SJCRH30 (cell line): ENCODE measurements at places on chromosomes 3 and 15. TPM values are rescaled to one million over a fixed set of nuclear protein-coding genes. Genes with fewer than 3 reads are reported as not detected.
A peak's percentile ranks its signal among the peaks of the same experiment; 100 is the strongest.

STAC gene
- not detected in 2 replicates for total RNA-seq

NRG4 gene
- total RNA-seq, result 1.0 and 1.4 TPM in 2 replicates

NR2E3 gene
- 4.5 and 8.8 TPM in 2 replicates for total RNA-seq

SAMD7 gene
- total RNA-seq, result not detected in 2 replicates

RBMS3 gene
- total RNA-seq, result 8.1 and 9.5 TPM in 2 replicates

SH2D7 gene
- total RNA-seq, result 0.08 and 0.36 TPM in 2 replicates

IL17RB gene
- not detected in 2 replicates for total RNA-seq

CCRL2 gene
- total RNA-seq, result not detected in 2 replicates

CCDC174 gene
- 11.4 and 16.6 TPM in 2 replicates for total RNA-seq

FBXW12 gene
- total RNA-seq, result 0.30 and 0.35 TPM in 2 replicates

FSD2 gene
- 0.06 TPM in 1 of 2 replicates, not detected in the other for total RNA-seq

PAQR5 gene
- 0.06 and 0.13 TPM in 2 replicates for total RNA-seq

ZNF620 gene
- 4.6 and 6.1 TPM in 2 replicates for total RNA-seq

TAMM41 gene
- total RNA-seq, result 16.2 and 16.6 TPM in 2 replicates

DNA sequence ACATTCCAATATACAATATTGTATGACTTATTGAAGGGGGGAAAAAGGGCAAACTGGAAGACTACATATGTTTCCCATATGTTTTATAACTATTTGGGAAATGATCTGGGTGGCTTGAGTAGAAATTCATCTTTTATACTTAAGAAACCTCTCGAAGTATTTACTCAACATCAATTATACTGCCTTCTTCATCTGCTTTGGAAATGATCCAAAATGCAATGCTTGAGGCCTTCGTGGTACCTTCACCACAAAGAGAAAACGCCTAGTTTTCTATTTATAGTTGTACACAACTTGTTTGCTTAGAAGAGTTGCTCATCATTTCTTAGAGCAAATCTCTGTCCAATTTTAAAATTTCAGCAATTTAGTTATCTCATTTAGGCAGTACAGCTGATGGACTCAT, 18.8 kb downstream of the ACKR4 start:
- no peak for DNase-seq

DNA sequence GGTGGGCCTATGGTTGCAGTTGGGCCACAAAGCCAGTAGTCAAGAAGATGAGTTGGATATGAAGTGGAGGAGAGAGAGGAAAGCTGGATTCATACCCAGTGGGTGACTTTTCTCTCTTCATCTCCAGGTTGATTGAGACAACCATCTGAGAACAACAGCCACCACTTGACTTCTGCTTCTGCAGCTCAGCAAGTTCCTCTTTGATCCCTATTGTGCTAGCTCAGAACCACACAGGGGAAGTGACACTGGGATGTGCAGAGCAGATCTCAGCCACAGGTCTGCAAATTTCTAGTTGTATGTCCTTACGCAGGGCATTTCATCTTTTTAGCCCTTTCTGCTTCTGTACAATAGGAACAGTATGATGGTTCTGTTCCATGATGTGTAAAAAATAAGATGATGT, 459.2 kb upstream of the ARRDC4 start:
- DNase-seq, result no peak

GRCh38 chr3:8371085-8371551, 130.5 kb upstream of the LMCD1 start:
- DNase-seq, result peak; percentile 61

- no peak for DNase-seq
These were observed 470.9 kb upstream of the CDIN1 start for GRCh38 chr15:36108541-36108940.

DNA sequence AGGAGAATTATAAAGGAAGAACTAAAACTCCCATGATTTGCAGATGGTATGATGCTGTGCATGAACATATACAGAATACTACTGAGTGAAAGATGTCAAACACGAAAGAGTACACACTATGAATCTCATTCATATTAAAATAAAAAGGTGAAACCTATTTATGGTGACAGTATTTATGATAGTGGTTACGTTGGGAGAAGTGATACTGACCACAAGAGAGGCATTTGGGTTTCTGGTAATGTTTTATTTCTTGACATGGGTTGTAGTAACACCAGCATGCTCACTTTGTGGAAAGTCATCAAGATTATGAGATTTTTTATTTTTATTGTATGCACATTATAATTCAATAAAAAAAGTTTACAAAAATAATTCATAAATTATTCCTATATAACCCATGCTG, 324.0 kb downstream of the GAP43 start:
- no peak for DNase-seq

DNA sequence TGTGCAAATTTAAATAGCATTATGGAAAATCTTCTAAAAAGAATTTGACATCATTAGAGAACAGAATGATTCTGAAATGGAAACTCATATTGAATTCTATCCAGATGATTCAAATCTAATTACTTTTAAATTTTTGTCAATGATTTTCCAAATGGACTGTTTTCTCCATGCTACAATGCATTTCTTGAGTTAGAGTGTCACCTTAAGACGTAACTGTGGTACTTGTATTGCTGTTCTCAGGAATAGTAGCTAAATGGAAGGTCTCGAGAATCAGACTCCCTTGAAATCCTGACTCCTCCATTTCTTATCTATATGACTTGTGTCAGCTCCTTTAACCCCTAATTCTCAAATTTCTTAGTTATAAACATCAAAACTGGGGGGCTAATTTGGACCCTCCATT, 102.3 kb downstream of the P2RY1 start:
- DNase-seq, result no peak

- DNase-seq, result no peak
These were observed 981.3 kb upstream of the ALCAM start for GRCh38 chr3:104385421-104385820.

GRCh38 chr15:58224068-58224467, 85.9 kb downstream of the AQP9 start:
- DNase-seq, result peak; percentile 84

GRCh38 chr15:25882466-25882865, 19.3 kb upstream of the ATP10A start:
- no peak for DNase-seq

DNA sequence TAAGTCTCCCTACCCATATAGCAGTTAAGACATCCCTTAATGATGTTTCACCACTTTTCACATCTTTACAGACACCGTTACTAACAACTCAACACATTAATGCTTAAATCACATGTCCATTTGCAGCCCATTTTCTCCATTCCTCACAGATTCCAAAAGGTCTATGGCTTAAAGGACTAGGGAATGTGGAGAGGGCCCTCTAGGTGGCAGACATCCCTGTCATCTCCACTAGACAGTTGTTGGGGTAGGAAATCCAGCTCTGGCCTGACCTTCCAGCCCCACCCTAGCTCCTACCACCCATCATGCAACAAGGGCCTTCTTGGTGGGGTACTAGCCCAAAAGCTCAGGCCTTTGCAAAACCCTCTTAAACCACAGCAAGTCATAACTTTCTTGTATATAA, 25.2 kb downstream of the CPEB1 start:
- DNase-seq, result no peak

DNA sequence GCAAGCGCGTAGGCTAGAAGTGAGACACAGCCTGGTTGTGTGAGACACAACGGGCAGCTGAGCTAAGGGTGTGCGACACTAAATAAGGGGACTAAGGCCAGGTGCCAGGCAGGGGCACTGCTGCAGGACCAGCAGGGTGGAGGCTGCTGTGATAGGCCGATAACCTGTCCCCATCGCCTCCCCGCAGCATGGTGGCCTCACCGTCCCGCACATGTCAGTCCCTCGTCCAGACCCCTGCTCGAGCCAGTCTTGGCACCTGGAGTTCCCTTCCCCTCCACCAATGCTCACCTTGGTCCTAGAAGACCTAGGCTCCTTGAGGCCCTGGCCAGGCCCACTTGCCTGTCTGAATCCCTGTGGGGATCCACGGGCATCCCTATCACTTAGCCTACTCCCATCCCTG, 96.1 kb downstream of the HMG20A start:
- no peak for DNase-seq

GRCh38 chr3:184085389-184085852, 11.4 kb upstream of the HTR3E start:
- no peak for DNase-seq

GRCh38 chr15:43378601-43379000, 7.7 kb downstream of the TUBGCP4 start:
- no peak for DNase-seq

- DNase-seq, result no peak
These were observed 55.9 kb downstream of the SERP1 start for GRCh38 chr3:150490277-150490986.

- no peak for DNase-seq
These were observed 69.2 kb downstream of the DLG1 start for GRCh38 chr3:197229178-197229577.

DNA sequence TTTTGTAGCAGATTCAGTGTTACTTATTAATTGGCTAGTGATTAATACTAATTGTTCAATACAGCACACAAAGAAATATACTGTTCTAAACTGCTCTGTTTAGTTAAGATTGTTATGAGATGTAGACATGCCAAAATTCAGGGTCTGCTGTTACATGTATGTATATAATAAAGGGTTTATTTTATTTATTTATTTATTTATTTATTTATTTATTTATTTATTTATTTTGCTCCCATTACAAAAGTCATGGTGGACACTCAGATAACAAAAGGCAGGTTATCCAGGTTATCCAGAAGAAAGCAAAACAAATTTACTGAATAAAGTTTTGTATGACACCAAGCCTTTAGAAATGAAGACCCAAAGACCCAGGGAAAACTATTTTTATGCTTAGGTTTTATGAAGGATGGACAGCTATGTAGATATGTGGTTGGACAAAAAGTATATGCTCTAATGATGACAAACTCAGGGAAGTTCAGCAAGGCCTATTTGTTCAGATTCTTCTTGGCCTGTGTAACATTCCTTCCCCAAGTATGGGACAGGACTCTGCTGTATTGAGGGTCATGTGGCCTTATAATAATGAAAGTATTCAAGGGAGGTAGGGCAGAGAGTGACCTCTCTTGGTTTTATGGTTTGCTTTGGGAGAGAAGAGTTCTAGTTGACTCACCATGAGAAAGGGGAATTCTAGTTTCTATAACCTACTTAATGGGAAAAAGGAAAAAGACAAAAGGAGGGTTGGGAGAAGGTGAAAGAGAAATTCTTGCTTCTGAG, 1056.8 kb downstream of the ROBO2 start:
- DNase-seq, result no peak

- no peak for DNase-seq
These were observed 32.3 kb downstream of the PDZRN3 start for GRCh38 chr3:73592154-73593144.

DNA sequence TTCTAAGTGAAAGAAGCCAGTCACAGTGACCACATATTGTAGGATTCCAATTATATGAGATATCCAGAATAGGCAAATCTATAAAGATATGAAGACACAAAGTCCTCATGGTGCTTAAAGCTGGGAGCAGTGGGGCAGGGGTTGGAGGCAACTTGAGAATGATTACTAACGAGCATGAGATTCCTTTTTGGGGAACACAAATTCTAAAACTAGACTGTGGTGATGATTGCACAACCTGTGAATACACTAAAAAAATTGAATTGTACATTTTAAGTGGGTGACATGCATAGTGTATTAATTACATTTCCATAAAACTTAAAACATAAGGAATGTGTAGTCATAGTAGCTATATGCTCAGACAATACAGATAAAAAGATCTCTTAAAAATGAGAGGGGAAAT, 103.2 kb downstream of the DPH6 start:
- DNase-seq, result no peak

GRCh38 chr3:48039487-48040190, 23.4 kb upstream of the MAP4 start:
- DNase-seq, result no peak

DNA sequence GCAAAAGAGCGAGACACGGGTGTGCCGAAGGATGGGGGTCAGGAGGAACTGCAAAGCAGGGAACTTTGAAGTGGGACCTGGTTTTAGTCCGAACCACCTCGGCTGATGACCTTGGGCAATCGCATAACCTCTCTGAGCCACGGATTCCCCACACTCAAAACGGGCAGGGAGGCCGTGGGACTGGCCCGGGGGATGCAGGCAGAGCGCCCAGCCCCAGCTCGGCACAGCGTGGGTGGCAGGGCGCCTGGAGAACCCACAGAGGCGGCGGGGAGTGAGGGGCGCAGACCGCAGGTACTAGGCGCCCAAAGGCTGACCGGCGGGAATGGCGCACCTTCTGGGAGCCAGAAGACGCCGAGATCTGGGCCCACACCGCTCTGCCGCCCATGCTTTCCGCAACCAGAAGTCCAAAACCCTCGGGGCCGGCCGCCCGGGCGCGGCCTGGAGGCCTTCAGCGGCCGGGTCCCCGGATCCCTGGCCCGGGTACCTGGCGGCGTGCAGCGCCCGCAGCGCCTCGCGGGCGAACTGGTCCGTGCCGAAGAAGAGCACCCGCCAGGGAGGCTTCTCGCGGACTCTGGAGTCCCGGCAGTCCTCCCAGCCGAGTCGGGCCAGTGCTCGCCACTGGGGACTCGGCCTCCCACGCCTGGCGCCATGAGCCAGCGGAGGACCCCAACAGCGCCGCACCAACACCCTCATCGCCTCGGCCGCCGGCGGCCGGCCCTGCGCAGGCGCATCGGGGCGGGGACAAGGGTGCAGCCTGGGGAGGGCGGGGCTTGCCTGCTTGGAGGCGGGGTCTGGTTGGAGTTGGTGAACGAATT, at the start of gene MTFMT:
Gene MTFMT (minus strand): TSS at position 719 of the 815 bp plus-strand sequence. CDS start 26 bp downstream, at position 693.
- DNase-seq, result peak; percentile 91

GRCh38 chr3:179840985-179841384, 188.1 kb downstream of the USP13 start:
- DNase-seq, result peak; percentile 45

- DNase-seq, result no peak
These were observed 217.9 kb upstream of the SLCO3A1 start for GRCh38 chr15:91635641-91636040.

GRCh38 chr15:67792250-67792942, 32.9 kb upstream of the SKOR1 start:
- no peak for DNase-seq

DNA sequence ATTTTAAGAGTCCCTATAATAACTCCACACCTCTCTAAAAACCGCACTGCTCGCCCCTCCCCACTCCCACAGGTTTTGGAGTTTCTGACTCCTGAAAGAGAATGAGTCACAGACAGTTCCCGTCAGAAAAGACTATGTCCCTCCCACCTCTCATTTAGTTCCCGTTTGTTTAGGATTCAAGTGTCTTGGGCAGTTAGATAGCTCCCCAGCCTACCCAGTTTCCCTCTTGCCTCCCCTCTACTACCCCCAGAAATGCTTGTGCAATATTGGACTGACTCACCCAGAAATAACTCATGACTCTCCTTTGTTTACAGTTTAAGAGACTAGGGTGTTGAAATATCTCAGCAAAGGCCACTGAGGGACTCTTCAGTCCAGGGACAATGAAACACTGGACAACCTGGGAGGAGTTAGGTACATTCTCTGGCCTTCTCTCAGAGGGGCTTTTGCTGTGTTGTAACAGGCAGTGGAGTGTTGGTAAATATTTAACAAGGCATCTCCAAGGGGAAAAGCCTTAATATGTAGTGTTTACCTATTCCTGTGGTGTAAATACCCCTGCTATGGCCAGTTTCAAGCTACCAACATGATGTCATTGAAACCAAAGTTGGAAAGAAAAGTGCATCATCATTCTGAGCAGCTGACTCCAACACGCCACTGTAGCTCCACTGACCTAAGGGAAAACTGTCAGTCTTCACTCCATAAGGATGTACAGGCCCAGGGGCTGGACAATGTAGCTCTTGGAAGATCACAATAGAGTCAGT, 96.1 kb upstream of the CHD2 start:
- peak; percentile 83 for DNase-seq
